Head of caudate nucleus (tissue), 42 donors: ENCODE measurements at places on chromosomes 7 and 10.

DNA sequence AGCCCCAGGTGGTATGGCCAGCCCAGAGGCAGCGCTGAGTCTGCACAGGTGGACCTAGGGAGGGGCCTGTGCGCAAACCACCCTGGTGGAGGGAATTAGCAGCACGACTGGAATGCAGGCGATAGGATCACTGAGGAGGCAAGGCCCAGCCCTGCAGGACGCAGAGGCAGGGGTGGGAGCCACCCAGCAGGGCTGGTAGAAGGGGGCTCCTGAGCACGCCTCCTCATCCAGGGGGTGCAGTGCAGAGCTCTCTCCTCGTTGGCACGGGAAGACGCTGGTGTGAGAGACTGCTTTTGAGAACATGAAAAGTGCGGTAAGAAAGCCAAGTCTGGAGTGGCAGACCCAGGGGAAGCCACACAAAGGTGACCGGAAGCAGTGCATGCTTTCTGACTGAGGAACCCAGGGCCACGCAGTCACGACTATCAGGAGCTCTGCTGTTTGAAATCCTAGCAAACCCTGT is 6.0 kb downstream of the FXYD4 start:
- DNase-seq: no peak

DNA sequence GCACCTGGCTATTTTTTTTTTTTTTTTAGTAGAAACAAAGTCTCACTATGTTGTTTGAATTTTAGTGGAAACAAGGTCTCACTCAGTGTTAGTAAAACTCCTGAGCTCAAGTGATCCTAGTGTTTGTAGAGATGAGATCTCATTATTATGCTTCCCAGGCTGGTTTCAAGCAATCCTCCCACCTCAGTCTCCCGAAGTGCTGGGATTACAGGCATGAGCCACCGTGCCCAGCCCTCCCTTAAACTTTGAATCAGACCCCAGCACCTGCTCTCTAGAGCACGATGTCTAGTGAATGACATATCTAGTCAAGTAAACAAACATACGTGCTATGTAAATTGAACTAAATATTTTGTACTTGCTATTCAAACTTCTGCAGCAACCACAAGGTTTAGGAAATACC is 105.6 kb upstream of the MYO3A start:
- DNase-seq: no peak

DNA sequence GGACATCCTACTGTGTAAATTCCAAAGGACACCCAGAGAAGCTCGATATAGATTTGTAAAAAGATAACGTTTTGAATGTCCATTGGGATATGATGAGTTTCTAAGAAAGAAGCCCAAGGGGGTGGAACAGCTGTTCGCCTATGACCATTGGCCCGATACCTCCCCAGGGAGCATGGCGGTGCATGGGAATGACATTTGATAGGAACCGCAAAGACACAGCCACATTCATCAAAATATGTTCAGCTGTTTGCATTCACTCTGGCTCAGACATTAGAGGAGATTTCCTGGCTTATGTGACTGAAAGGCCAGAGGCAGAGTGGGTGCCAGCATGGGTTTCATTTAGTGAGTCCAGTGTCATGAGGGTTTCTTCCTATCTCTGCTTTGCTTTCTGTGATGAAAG is 56.0 kb upstream of the BAIAP2L1 start:
- no peak for DNase-seq

DNA sequence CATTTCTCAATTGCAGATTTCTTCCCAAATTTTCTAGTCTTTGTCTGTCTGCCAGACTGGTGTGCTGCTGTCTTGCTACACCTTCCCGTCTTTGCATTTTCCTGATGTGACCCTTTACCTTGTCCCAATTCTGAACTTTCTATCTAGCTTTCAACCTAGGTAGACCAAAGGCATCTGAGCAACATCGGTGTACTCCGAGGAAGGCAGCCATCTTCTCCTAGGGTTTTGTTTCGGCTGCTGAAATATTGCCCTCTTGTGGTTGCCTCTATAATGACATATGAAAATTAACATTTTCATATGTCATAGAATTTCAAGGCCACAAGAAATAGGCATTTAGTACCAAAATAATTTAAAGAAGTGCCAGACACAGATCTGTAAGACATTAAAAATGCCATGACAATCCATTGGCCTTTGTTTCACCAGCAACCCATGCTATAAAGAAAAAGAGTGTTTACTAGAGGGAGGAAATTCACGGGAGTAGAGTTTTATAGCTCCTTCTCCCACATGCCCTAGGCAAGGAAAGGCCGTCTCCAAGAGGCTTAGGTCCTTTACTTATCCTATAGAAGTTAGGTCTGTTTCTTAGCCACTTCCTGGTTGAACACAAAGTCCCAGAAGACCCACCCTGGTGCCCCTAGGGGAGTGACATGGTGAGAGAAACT is 23.4 kb downstream of the OR9A2 start:
- no peak for DNase-seq

DNA sequence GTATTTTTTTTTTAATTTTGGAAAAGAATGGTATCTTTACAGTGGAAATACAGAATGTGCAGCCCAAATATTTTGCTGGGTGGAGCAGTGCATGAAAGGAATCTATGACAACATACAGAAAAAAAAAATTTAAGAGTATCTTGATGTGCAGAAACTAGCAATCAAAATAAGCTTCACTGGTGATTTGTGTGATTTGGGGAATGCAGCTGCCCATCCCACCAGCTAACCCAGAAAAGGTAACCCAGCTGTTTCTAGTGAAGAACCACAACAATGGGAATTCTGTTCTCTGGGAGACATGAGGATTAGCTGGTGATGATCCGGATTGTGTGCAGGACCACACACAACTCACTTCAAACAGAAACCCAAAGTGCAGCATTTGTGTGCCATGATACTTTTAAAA is 375.5 kb downstream of the SEMA3D start:
- no peak for DNase-seq

DNA sequence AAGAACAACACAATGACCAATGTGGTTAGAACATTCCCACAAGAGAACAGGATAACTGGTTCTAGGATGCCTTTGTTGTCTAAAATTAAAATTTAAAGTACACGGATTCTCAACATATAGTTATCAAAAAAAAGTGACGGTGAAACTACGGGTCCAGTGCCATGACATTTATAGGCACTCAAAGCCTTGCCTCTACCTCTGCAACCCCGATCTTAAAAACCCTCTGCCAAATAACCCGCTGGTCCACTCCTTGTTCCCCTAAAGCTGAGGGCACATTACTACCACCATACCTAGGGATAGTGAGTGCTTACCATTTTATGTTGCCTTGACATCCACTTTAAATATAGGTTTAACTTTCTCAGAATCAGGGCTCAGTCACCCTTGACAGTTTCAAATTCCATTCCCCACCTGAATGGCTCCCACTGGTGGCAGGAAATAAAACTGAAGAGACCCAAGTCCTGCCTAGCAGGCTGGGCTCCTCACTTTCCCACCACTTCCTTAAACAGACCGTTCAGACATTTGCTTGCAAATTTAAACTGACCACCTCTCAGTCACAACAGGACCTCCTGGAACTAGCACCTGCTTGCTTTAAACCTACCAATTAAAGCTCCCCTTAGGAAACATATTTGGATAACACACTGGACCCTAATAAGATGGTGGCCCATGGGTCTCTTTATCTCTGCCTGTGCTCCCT is 169.9 kb upstream of the ASAH2 start:
- peak; percentile 58 for DNase-seq

- peak; percentile 16 for DNase-seq
Measured at GRCh38 chr7:140317597-140317996, 80.7 kb downstream of the SLC37A3 start.

- peak; percentile 70 for DNase-seq
Measured at GRCh38 chr7:69934144-69934903, 336.0 kb downstream of the AUTS2 start.

DNA sequence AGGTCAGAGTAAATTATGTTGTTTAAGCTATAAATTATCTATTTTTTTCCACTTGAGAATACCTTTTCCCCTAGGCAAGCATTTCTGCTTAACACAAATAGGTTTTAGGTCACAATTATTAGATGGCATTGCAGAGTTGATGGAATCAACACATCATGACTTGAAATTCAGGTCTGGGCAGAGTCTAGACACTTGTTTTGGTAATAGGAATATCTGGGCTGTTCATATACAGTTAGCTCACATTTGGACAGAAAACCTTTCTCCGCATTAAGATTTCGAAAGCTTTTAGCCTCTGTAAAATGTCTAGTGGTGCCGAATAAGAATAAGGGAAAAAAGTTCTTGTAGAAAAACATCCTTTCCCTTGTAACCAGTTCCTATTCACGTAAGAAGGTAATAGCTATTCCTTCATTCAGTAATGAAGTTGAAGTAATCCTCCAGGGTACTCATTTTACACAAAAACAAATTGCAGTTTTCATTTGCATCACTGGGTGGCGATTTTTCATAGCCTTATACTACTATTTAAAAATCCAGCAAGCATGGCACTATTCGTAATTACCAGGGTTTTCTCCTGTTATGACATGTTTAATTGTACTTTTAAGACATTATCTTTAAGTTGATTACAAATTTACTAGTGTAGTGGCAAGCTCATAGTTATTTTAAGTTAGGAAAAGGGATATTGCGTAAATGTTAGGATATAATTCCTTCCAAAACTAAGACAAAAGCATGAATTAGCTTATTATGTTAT is 37.0 kb downstream of the RPA3 start:
- DNase-seq: peak; percentile 49

DNA sequence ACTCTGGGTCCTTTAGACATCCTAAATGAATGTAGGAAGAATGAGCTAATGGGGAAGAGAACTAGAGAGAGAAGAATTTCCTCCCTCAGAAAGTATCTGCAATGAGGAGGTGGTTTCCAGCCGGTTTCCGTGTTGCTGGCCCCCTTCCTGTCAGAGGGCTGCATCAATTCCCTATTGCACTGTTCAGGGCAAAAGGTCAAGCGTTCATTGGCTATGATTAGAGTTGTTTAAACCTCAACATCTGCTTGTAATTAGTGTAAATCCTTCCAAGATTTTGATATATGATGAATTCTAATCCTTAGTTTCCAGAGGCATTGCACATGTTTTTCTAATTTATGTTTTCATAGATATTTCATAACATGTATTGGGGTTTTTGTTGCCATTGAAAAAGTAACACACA is 107.3 kb upstream of the SGCE start:
- no peak for DNase-seq

GRCh38 chr10:128064108-128064969 is 61.9 kb downstream of the MKI67 start:
- peak; percentile 49 for DNase-seq

DNA sequence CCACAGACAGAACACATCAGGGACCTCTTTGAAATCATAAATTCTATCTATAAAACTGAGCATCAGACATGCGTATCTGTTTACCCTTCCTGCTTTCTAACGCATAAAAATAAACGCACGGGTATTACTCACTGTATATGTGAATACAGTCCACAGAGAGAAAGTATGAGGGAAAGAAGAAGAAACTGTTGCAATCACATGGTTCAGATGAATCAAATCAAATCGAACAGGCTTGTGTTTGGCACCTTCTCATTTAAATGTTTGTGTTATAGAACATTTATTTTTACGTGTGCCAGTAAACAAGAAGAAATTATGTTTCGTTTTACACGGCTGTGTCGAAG is 322.0 kb downstream of the FRMD4A start:
- no peak for DNase-seq

- peak; percentile 47 for DNase-seq
Measured at GRCh38 chr10:58299580-58299979, 30.6 kb downstream of the CISD1 start.

GRCh38 chr7:145252031-145252430 is 416.2 kb upstream of the TPK1 start:
- no peak for DNase-seq

- no peak for DNase-seq
Measured at GRCh38 chr7:81926-82756, 110.2 kb upstream of the FAM20C start.

- no peak for DNase-seq
Measured at GRCh38 chr10:102799691-102800471, 37.3 kb downstream of the CYP17A1 start.

DNA sequence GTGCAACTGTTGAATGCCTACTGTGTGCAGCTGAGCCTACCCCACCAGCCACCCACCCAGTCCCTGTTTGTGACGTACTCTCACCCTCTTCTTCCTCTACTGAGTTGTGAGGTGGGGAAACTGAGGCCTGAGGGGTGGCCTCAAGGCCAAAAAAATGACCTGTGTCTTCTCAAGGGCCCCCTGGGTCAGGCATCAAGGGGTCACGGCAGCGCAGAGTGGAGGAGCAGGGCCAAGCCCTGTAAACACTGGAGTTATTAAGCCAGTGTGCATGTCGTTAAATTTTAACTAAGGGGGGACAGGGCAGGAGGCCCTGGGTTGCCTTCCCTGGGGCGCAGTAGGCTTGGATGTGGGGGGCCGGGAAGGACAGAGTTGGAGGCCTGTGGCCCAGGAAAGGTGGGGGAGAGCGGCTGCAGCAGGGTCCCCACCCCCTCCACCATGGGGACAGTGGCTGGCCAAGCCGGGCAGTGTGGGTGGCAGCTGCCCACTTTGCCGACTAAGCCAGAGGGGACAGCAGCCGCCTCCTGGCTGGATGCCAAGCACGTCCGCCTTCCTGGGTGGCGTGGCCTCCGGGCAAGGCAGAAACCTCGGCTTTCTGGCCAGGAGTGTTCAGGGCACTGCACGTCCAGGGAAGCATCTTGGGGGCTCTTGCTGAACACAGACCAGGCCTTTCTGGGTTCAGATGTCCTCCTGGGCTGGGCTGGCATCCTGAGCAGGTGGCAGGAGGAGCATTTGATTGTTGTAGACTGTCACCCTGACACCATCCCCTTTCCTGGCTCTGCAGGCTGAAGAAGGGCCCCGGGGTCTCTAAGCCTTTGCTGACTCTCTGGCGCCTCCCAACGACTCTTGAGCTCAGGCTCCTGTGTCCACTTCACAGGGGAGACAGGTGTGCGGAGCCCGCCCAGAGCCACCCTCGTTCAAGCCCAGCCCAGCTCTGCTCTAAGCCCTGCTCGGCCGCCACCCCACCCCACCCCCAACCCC is 1.9 kb downstream of the SLC29A4 start:
- peak; percentile 67 for DNase-seq

DNA sequence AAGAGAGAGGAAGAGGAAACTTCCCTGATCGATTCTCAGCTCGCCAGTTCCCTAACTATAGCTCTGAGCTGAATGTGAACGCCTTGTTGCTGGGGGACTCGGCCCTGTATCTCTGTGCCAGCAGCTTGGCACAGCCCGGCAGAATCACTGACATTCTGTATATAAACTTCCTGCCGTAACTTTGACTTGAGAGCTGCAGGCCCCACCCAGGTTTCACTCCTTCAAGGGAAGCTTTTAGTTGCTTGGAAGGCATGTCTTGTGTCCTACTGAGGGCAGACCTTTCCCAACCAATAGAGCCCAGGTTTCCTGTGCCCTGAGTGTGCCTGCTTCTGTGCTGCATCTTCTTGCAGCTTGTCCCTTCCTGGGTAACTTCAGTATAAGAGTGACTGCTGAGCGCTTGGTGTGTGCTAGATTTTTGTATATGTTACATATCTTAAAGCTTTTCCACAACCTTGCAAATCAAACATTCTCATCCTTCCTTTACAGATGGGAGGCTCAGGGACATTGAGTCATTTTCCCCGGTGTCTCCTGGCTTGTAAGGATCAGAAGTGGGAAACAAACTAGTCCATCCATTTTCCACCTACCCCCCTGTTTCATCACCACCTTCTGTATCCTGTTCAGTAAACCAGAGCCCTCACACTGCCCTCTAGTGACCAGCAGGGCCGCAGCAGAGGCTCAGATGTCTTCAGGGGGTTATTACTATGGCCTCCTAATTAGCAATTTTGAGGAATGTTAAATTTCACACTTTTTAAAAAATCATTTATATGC is 225.2 kb upstream of the PRSS58 start:
- peak; percentile 59 for DNase-seq
